NCI-H460 (cell line): ENCODE measurements at places on chromosomes 6 and 20. TPM values are rescaled to one million over a fixed set of nuclear protein-coding genes. Genes with fewer than 3 reads are reported as not detected.

NKX2-4 gene
- total RNA-seq: not detected in 2 replicates

- DNase-seq: no peak
These were observed 216.8 kb downstream of the HACE1 start for GRCh38 chr6:104642871-104643270.

PDE7B gene
- total RNA-seq: 20.4 and 27.1 TPM in 2 replicates

CRISP1 gene
- total RNA-seq: not detected in 2 replicates

DNA sequence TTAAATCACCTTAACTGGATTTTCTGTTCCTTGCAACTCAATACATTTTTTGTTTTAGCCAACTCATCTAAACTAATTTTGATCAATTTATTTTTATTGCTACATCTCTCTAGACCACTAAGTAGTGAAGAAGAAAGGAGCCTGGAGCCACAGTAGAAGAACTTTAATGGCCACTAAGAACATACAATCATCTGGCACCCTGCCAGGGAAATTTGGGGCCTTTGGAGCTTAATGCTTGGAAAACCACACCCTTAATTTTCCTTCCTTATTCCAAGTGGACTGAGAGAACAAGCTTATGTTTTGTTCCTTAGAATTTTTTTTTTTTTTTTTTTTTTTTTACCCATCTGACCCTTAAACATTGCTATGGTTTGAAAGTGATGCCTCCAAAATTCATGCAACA is 12.0 kb upstream of the GMDS start:
- no peak for DNase-seq

DNA sequence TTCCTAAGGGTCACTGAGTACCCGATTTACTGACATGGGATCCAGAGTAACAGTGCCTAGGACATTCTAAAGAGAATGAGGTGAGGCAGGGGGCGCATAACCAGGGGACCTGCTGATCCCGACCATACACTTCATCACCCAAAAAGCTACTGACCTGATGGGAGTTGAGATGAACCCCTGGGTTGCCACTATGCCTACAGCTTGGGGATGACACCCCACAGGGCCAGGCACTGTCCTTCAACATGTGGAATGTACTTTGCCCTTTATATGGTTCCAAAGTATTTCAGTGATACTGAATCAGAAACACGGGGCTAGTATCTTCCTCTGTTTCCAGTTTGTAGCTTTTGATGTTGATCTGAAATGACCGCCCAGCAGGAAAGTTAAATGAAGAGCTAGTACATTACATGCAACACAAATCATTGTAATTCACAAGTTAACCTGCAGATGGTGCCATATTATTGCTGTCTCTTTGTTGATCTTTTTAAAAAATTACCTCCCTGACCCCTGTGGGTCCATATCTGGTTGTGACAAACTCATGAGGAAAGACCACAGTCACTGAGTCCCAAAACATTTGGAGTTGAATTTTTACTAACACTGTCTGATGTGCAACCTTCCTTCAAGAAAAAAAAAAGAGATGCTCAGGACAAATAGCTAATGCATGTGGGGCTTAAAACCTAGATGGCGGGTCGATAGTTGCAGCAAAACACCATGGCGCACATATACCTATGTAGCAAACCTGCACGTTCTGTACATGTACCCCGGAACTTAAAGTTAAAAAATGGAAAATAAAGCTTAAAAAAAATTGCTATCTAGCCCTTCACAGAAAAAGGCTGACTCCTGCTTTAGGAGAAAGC is 42.7 kb upstream of the GCNT2 start:
- peak; percentile 42 for DNase-seq
